ENCODE measurements at places on chromosomes 5 and 9.

DNA sequence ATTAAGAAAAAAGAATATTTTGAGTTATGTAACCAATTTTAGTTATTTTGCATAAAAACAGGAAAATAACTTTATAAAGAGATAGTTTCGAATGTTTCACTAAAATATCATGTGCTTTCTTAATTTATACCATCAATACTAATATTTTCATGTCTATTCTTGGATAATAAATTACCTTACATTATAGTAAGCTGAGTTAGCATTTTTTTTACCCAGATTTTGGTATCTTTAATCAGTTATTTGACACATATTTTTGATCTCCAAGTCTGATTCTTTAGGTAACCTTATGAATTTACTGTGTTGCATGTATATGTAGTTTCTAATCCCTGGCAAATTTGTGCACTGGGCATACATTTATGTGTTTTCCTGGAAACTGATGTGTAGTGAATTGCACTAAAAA, 138.0 kb downstream of the KDM4C start:
- DNase-seq = no peak

DNA sequence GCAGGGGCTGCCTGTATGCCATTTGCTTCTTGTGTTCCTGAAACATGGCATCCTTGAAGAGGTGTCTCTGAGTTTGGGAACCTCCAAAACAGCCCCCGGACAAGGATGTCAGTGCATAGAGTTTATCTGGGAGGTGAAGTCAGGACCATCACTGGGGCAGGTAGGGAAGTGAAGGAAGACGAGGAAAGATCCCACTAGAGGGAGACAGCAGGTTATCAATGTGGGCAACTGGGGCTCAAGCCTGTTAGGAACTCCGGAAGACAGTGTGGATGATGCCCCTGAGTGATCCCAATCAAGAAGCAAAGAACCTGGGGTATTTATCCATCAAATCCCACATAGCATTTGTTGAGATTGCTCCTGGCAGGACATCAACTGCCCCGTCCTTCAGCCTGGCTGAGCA, 233.1 kb downstream of the AGTPBP1 start:
- DNase-seq = no peak

- DNase-seq = no peak
These were observed 354.4 kb downstream of the DIRAS2 start for GRCh38 chr9:90288275-90288639.

- DNase-seq = no peak
These were observed 336.1 kb upstream of the ADAMTSL1 start for GRCh38 chr9:18137815-18138214.

GRCh38 chr5:78753093-78753531, 104.5 kb upstream of the LHFPL2 start:
- peak; percentile 55 for DNase-seq

DNA sequence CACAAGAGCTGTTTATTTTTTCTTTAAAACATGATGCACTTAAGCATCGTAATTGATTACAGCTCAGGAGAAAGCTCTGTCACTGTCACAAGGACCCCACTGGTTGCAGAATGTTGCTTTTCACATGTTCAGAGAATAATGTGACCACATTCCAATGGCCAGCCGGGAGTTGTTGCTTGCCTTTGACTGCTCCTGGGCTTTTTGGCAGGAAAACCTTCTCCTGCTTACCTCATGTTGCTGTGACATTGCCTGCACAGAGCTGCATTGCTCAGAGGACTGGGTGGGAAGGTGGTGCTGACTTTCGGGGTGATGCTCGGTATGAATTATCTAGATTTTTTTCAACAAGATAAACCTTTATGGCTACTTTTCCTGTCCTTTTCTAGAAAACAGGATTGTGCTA, 88.2 kb downstream of the PALM2AKAP2 start:
- no peak for DNase-seq

DNA sequence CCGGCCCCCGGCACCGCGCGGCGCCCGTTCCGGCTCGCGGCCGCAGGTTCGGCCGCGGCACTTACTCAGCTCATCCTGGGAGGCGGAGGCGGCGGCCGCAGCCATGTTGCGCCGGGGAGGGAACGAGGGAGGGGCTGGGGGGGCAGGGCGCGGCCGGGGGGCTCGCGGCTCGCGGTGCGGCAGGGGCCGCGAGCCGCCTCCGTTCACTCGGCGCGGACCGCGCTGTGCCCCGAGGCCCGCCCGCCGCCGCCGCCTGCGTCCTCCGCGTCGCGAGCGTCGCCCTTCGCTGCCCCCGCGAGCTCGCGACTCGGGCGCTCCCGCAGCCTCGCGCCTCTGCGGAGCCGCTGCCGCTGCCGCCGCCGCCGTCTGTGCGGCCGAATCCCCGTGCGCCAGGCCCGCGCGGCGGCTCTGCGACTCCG, 735 bp downstream of the ECPAS start:
- no peak for DNase-seq

- DNase-seq = no peak
These were observed 211.4 kb downstream of the GAS1 start for GRCh38 chr9:86735772-86736458.

GRCh38 chr9:120909904-120910303, 16.7 kb downstream of the TRAF1 start:
- DNase-seq = no peak

GRCh38 chr5:142686968-142687367, 1.1 kb upstream of the FGF1 start:
- DNase-seq = no peak

DNA sequence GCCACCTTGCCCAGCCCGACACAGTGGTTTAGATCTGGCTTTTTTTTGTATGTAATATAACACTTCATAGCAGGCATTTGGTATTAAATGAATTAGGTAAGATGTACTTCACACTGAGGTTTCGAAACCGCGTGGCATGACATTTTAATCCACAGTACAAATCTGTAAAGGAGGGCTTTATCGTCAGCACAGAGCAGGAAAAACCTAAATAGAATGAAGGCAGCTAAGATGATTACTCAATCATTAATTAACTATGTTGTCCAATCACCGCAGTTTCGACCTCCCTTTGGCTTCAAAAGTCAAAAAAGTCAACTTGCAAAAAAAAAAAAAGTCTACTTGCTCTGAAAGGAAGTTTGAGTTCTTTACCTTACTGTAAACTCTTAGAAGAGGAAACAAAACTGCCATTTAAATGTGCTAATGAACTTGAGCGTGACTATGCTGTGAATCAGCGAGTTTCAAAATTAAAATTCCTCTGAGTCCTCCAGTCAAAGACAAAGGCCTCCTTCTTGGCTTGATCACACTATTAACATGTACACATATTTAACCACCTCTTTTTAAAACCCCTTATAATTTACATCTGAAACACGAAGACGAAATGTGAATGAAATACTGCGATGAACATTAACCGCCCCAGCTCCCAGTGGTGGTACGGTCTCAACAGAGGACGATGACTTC, 698 bp upstream of the SEC24A start:
- DNase-seq = peak; percentile 37

GRCh38 chr5:91189480-91190313, 193.4 kb downstream of the ARRDC3 start:
- DNase-seq = peak; percentile 43

DNA sequence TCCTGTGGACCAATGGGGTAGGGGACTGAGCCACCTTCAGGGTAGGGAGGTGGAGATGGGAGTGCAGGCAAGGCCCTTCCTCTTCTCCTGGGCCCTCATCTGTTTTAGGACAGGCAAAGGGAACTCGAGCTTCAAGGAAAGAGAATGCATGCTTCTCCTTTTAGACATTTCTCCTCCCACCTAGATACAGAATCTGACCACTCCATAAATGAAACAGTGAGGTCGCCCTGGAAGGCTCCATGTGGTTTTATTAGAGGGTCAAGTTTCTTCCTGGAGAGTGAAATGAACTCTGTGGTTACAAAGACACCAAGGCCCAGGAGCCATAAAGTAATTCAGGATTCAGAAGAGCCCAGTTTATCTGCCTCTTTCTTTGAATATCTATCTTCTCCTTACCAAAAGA, 14.9 kb downstream of the LHFPL2 start:
- DNase-seq = no peak

DNA sequence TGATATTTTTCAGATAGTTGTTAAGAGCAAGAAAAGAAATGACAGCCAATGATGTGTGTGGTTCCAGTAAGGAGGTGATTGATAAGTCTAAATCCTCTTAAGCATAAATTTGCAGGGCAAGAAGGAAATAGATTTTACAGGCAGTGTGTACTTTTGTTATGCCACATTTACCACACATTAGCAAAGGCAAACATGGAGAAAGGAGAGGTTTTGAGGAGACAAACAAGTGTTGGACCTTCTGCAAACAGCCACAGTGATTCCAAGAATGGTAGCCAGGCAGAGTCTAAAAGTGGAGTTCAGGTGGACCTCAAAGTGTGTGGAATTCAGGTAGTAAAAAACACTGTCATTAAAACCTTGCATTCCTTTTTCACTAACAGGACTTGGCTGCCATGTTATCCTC, 295.9 kb upstream of the ITGA1 start:
- DNase-seq = no peak

GRCh38 chr5:77853353-77853907, 77.3 kb upstream of the TBCA start:
- no peak for DNase-seq

- no peak for DNase-seq
These were observed 23.9 kb upstream of the MAPK9 start for GRCh38 chr5:180315762-180316212.

DNA sequence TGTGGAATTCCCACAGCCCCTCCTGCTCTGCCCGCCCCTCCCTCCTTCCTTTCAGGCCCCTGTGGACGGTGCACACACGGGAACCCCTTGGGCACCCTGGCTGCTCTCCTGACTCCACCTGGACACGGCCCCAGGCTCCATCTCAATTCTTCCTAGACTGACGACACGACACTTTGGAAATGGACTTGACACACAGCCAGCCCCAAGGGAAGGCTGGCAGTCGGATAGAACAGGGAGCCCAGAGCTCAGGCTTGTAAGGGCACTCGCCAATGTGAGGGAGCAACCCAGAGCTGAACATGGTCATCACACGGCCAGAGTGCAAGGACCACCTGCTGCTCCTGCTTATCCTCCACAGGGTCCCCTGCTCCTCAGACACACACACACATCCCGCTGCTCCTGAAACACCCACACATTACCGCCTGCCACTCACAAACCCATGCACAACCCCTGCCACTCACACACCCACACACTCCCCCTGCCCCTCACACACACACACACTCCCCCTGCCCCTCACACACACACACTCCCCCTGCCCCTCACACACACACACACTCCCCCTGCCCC, 8.9 kb downstream of the SLC9A3 start:
- no peak for DNase-seq

- DNase-seq = no peak
These were observed 119.4 kb downstream of the SPOCK1 start for GRCh38 chr5:137379555-137380286.

GRCh38 chr5:66769030-66769733, 173.0 kb downstream of the MAST4 start:
- no peak for DNase-seq

DNA sequence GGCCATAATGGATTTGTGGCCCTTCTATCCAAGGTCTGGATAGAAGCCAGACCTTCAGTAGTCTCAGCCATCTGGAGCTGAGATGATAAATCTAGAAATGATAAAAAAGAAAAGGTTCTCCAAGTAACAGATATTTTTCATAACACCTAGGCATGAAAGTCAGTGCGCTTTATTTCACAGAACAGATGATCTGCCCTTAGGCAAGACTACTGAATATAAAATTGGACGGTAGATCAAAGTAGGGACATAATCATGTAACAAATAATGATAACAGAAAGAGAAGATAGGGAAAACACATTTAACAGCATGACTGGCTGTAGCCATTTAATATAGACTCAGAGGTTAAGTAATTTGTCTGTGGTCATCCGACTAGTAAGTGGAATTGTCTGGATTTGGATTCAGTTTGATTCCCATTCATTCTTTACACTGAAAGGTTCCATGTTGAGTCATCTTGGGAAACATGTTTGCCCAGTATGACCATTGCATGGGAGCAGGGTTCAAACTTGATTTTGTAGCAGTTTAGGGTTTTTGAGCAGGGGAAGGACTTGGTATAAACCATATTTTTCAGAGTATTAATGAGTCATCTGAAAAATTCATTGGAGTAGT, 4.1 kb upstream of the CAVIN4 start:
- no peak for DNase-seq

DNA sequence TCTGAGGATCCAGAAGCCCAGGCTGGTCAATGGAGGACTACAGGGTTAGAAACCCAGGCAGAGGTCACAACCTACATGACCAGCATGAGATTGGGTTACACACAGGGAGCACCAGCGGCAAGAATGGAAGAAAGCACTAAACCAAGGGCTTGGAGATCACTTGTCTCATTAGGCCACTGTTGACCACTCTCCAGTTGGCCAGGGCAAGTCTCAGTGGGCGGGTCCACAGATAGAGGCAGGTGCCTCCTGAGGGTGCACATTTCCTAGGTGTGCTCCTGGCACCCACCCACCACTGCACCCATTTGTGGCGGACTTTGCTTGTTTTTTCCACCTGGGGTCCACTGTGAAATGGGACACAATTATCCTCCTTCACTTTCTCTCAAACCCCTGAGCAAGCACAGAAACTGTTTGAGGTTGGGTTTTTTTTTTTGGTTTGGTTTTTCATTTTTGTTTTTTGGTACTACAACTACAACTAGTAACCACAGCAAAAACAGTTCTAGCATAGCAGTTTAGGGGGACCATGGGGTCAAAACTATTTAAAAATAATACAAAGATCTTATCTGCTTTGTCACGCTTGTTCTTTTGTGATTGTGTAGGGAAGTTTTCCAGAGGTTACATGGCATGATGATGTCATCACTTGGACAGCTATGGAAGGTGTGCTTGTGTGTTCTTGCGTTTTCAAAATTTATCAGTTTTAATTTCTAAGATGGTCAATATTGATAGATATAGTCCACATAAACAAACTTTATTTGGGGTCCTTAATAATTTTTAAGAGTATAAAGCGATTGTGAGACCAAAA, 6.1 kb downstream of the NPR2 start:
- no peak for DNase-seq

DNA sequence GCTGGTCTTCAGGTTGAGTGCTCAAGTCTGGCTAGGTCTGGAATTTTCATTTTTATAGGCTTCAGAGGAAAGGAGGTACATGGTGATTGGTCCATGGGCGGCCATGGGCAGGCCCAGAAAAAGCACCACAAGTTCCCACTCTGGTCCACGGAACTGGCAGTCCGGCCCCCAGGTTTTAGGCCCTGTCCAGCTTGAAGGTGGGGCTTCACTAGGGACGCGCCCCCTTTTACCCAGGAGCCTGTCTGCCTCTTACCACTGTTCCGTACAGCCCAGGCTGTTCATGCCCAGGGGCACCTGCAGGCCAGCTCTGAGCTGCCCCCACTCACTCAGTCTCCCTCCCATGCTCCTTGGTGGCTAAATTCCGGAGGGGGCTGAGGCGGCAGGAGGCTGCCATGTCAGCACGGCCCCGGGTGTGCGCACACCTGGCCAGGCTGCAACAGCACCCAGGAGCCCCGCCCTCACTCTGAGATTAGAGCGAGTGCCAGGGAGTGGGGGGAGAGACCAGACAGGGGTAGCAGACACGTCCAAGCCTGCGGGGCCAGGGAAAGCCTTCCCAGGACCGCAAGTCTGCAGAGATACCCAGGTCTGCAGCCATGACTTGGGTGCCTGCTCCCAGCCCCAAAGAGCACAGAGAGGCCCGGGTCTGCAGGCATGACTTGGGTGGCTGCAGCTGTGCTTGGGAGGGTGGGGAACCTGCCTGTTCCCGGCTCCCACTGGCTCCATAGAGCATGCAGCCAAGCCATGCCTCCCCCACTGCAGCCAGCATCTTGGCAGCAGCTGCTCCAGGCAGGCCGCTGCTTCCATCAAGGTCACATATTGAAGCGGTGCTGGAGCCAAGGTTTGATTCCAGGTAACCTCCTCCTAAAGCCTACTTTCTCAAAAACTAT, 390.2 kb upstream of the SGCD start:
- no peak for DNase-seq
